ENCODE measurements at places on chromosomes 5 and 9.

GRCh38 chr5:132225165-132226032 lies 2.3 kb downstream of the P4HA2 start:
- peak; percentile 42 for DNase-seq

- no peak for DNase-seq
Measured at GRCh38 chr5:332843-333242, 11.3 kb downstream of the AHRR start.

GRCh38 chr9:130119519-130120298 lies 52.5 kb upstream of the NCS1 start:
- no peak for DNase-seq

- DNase-seq, result no peak
Measured at GRCh38 chr5:14355391-14355790, 212.2 kb downstream of the TRIO start.

GRCh38 chr9:123296174-123296573 lies 27.8 kb upstream of the STRBP start:
- no peak for DNase-seq

DNA sequence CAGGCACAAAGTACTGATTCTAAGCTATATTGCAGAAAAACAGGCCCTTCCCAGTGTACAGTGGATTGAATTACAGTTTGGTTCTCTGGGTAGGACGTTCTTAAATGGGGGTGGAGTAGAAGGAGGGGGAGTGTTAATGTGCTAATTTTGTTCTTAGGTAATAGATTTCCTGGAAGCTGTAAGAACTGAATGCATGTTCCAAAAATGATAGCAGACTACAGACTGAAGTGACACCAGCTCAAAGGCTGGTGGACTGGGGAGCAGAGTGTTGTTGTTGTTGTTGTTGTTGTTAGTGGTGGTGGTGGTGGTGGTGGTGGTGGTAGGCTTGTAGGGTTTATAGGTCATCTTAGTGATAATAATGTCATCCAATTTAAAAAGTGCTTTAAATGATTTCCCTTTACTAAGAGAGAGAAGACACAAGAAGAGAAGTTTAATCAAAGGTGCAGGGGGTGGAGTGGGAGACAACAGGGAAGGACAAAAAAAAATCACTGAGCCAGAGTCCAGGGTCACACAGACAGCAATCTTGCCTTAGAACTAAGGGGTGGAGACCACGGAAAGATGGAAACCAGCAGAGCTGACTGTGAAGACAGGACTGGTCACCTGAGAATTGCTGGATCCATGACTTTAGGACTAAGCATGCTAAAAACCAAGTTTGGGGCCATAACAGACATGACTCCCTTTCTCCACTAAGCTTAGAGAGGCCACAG lies 27.0 kb downstream of the TTLL11 start:
- DNase-seq, result no peak

DNA sequence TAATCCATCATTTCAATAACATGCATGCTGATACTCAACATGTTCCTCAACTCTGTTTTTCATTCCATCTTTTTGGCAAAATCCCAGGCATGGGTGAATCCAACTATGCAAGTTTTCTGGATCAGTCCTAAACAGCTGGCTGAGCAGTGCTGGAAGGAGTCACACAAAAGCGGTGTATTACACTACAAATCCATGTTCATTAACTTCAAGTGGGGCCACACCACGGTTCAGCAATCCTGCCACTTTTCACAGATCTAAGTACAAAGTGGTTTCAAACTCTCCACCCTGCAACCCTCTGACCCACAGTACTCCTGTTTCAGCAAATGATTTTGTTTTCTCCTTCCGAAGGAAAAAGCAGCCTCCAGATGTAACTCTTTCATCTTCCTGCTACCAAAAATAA lies 222.5 kb downstream of the EPB41L4A start:
- DNase-seq, result no peak

- no peak for DNase-seq
Measured at GRCh38 chr9:90142580-90142979, 500.0 kb downstream of the DIRAS2 start.

DNA sequence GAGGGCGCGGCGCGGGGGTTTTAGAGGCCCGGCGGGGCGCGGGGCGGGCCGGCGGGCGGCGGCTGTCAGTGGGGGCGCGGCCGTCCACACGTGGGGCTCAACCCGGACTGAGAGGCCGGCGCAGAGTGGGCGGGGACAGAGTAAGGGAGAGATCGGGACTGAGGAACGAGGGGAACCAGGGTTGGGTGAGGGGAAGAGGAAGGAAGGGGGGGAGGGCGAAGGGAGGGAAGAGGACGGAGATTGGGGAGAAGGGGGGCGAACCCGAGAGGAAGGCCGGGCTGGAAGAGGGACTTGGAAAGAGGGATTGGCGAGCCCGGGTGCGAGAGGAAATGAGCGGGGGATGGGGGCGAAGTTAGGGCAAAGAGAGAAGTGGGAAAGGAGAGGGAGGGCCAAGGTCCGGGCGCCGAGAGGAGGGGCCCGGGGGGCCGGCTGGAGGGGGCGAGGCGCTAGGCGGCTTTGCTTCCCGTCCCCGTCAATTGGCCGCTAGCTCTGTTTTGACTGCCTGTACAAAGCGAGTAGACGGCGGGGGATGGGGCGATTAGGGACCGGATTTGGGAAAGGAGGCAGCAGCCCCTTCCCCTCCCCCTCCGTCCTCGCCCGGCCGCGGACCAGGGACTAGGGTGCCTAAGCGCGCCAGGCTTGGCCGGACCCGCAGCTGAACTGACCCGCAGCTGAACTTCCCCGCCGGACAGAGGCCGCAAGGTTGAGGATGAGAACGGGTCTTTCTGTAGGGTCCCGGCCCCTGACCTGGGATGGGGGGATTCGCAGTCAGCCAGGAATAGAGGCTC lies 399 bp upstream of the FBN2 start:
- DNase-seq, result no peak

- no peak for DNase-seq
Measured at GRCh38 chr5:76622973-76623596, at the start of gene F2RL2. Gene F2RL2 (minus strand): TSS chr5:76623403. CDS start chr5:76623230, 173 bp downstream.

GRCh38 chr9:84950879-84951811 lies 281.6 kb downstream of the NTRK2 start:
- no peak for DNase-seq

- DNase-seq, result no peak
Measured at GRCh38 chr5:445591-445990, 2.6 kb downstream of the EXOC3 start.

- DNase-seq, result no peak
Measured at GRCh38 chr5:140549237-140550144, 2.0 kb downstream of the EIF4EBP3 start.

DNA sequence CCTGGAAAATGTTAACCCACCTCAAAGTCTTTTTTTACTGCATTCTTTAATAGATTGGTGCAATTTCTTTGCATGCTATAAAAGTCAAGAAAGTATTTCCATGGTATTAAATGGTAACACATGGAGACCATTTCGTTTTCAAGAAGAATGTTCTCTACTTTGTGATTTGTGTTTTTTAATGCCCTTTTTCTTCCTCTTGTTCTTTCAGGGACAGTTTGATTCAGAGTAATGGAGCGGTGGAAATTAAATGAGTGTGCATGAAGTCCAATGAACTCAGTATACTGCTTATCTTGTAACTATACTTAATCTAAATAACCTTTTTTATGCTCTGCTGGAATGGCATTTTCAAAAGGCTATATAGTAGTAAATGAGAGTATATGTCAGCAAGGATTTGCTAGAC lies 507.0 kb upstream of the CDH6 start:
- DNase-seq, result no peak

GRCh38 chr5:181069767-181070491 lies 29.9 kb downstream of the BTNL9 start:
- DNase-seq, result no peak

DNA sequence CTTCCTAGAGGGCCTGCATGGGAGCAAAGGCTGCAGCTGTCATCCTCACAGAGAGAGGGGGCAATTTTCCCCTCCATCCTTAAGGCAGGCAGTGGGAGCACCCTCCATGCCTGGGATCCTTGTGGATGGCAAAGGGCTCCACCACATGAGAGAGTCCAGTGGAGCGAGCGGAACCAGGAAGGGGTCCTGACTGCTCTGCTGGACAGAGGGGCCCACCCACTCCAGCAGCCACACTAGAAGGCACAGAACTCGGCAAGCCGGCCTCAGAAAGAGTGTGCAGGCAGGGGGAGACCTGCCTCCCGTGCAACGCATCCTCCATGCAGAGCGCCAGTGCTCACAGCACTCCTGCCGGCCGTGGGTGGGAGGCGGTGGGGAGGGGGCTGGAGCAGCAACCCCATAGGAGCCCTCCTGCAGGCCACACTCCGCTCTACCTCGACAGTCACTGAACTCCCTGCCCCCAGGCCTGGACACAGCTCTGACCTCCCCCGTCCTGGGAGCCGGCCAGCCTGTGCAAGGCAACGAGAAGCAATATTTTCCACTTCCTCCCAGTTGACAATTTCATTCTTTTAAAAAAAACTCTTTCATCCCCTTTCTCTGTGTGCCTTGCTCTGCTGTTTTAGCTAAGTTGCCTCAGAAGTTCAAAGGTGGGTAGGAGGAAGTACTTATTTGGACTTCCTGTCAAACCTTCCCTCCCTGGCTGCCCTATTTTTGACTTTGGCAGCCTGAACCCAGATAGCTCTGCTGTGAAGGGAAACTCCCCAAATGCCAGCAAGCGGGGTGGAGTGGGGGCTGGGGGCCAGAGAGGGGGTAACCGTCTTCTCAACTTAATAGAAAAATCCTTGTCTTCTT lies 5.3 kb upstream of the LCP2 start:
- no peak for DNase-seq

All from head of caudate nucleus (tissue), 42 donors.